Stimulated activated CD4-positive, alpha-beta T cell treated with anti-CD3 and anti-CD28 coated beads, Interleukin-15, amount 100 ng/mL, for 1 hour (primary cell): ENCODE measurements at places on chromosomes 12 and 14.

GRCh38 chr12:1863823-1864222 lies 43.5 kb downstream of the LRTM2 start:
- no peak for DNase-seq

GRCh38 chr14:69996216-69996615 lies 117.0 kb downstream of the SMOC1 start:
- no peak for DNase-seq

DNA sequence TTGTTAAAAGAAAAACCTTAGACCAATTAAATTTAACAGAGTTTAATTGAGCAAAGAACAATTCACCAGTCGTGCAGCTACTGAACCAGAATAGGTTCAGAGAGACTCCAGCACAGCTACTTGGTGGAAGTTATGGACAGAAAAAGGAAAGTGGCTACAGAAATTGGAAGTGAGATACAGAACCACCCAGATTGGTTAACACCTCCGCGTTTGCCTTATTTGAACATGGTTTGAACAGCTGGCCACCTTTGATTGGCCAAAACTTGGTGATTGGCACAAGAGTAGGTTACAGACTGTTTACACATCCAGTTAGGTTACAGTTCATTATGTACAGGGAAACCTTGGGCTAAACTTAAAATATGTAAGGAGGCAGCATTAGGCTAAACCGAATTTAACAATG lies 54.9 kb downstream of the SRGAP1 start:
- DNase-seq, result no peak

- DNase-seq, result no peak
Observed at GRCh38 chr12:69026336-69026735, 93.4 kb upstream of the CPM start.

- DNase-seq, result no peak
Observed at GRCh38 chr14:46051796-46052195, 599.8 kb downstream of the RPL10L start.

DNA sequence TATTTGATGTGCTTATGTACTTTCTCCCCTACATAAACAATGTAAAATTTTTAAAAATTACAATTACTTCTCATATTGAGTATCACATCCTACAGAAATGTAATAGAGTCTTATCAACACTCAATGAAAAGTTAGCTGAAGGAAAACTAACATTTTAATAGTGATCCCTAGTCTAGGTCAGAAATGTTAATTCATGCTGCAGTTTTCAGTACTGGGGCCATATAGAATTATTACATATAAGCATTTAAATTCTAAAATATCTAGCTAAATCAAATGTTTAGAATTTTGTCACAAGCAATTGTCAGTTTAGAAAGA lies 37.8 kb downstream of the SLC6A15 start:
- no peak for DNase-seq

- no peak for DNase-seq
Observed at GRCh38 chr12:87820524-87821202, 208.5 kb downstream of the C12orf50 start.

GRCh38 chr12:11693601-11694000 lies 44.1 kb downstream of the ETV6 start:
- DNase-seq, result no peak
